Mesendoderm (in vitro differentiated cells): ENCODE measurements at places on chromosomes 12 and 14.
A peak's percentile ranks its signal among the peaks of the same experiment; 100 is the strongest.

- no peak for DNase-seq
These were observed 27.1 kb downstream of the PLEKHG7 start for GRCh38 chr12:92729773-92730305.

DNA sequence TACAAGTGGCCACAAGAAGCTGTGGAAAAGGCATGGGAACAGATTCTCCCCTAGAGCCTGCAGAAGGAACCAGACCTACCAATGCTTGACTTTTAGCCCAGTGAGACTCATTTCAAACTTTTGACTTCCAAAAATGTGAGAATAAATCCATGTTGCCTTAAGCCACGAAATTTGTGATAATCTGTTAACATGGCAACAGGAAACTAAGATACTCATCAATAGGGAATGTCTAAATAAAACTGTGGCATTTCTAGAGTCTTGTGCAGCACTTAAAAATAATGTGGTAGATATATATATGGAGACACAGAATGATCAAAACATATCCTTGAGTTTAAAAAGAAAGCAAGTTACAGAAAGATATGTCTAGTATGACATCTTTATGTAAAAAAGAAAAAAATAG, 12.0 kb downstream of the HECTD4 start:
- DNase-seq, result no peak

GRCh38 chr12:103901518-103902173, 28.6 kb upstream of the HSP90B1 start:
- no peak for DNase-seq

GRCh38 chr12:16789204-16789790, 183.3 kb upstream of the LMO3 start:
- DNase-seq, result peak; percentile 26

DNA sequence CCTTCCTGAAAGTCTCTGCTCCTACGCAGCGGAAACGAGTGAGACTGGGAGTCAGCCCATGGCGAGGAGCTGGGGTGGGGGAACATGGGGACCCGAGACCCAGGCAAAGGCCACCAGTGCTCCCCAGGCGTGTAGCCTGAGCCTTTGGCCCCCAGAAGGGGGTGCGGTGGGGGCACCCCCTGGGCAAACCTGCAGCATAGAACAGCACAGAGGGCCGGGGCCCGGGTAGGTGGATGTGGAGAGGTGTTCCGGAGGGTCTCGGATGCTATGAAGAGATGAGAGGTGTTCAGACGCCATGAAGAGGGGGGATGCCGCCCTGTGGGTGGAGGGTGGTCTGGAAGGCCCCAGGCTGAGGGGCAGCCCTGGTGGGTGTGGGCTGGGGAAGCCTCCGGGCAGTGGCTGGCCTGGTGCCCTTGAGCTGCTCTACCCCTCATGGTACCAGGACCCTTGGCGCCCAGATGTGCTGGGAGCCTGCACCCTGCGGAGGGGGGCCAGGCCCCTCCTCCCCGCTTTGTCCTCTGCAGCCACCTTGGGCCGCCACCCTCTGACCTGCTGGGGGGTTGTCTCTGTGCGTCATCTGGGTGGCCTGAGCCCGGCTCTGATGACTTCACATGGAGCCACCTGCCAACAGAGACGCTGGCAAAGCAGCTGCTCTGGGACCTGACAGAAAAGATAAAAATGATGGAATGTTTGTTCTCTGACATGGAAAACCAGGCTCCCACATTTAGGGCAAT, 83.4 kb downstream of the KIF26A start:
- DNase-seq, result no peak

- no peak for DNase-seq
These were observed 382.3 kb downstream of the ALG10 start for GRCh38 chr12:34404377-34405285.

GRCh38 chr12:78719721-78720120, 144.9 kb upstream of the SYT1 start:
- no peak for DNase-seq

- DNase-seq, result no peak
These were observed 204.4 kb downstream of the SLC25A21 start for GRCh38 chr14:36967892-36968555.

DNA sequence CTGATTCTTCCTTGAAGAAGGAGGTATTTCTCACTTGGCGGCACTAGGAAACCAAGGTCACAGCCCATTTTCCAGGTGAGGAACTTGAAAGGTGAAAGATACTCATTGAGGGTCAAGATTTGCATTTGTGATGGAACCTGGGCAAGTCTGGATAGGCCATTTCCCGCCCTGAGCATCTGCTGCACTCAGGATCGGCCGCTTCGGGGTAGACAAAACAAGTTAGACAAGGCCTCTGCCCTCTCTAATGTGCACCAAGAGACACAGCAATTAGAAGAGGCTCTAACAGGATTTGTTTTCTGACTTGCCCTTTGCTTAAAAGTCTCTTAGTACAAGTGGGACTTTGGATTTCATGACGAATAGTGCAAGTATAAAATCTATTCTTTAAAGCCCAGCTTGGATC, 167.2 kb downstream of the KTN1 start:
- no peak for DNase-seq

DNA sequence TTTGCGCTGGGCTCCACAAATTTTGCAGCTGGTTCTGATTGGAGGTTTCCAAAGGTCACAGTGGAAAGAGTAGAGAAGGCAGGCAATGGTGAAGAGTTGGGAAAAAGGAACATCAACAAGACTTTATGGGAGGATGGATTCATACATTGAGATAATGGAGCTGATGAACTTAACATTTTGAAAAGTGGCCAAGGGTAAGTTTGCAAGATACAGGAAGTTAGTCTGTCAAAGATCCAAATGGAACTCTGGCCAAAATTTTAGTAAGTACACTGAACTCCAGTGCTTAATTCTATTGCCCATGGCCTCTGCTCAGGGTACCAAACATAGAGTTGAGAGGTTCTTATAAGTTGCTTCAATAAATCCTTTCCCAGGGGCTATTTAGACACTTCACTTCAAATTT, 15.6 kb downstream of the CCER1 start:
- DNase-seq, result no peak

DNA sequence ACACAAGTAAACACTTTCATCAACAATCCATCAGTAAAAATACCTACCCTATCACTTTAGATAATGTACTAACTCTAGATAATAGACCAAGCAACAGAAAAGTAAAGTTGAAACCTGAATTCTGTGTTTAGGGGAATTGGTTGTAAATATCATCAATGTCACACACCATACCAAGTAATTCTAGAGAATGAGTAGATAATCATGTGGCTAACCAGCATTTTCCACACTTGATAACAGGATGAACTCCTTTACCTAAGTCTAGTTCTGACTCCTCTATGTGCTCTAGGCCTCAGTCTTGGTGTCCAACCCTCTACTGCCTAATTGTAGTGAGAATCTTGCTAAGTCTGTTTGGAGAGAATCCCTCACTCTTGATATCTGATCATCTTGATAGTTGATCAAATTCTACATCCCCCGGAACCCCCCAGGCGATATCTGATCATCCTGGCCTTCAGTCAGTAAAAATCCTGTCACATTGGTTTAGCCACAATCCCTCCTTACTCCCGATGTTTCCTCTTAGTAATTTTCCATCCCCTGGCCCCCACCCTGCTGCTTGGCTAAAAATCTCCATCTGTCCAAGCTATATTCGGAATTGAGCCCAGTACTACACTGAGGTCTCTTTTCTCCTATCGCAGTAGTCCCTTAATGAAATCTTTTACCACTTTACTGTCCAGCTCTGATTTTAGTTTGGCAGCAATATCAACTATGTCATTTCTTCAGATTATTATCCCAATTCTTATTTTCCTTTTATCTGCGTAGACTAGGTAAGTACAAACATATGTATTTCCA, 3.4 kb upstream of the SLCO1A2 start:
- DNase-seq, result no peak

DNA sequence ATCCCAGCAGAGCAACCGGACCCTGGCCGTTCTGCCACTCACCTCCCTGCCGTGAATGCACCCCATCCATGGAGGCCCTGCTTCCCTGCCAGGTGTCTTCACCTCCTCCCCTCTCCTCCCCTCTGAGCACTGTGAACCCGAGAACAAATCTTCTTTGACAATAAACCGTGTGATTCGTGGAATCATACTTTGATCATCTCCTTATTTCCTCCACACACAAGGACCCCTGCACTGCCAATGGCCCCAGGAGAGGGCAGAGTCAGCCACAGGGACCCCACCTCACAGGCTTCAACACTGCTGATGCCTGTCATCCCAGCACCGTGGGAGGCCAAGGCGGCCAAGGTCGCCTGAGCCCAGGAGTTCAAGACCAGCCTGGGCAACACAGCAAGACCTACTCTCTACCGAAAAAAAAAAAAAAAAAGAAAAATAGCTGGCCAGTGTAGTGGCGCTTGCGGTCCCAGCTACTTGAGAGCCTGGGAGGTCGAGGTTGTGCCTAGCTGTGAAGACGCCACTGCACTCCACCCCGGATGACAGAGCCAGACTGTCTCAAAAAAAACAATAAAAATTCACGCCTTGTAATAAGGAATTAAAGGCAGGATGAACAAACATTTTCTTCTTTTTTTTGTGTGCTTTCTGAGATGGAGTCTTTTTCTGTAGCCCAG, 1.1 kb downstream of the XRCC3 start:
- DNase-seq, result no peak

DNA sequence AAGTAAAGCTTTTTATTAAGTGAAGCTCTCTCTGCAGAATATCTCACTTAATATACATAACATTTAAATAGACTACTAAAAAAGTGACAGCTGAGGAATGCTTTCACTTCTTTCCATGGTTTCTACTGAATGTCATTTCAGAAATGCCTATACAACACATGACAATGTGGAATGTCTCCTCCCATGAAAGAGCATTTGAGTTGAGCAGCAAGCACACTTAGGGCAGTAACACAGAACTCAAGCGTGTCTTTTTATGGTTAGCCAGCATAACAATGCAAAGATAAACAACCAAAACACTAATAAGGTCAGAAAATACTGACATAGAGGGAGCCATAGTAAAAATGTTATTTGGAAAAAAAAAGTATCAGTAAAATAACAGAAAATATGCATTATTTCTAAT, 9.4 kb downstream of the PPP1R12A start:
- no peak for DNase-seq

DNA sequence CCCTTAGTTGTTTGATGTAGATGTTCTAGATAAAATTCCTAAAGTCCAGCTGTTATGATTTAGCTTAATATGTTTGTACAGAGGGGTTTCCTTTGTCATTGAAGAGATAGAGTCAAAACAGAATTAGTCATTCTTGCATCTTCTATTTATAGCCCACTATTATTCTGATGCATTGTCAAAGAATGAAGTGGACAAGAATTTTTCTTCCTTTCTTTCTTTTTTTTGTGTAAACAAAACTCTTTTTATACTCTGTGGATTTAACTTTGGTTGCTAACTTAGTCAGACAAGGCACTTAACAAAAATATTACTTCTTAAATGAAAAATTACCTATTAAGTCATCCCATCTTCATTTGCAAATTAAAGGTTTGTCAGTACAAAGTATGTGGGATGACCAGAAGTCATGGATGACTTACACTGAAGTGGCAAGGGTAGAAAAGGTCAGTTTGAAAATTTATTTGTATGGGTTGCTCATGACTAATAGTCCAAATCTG, 215.6 kb upstream of the DDHD1 start:
- no peak for DNase-seq

DNA sequence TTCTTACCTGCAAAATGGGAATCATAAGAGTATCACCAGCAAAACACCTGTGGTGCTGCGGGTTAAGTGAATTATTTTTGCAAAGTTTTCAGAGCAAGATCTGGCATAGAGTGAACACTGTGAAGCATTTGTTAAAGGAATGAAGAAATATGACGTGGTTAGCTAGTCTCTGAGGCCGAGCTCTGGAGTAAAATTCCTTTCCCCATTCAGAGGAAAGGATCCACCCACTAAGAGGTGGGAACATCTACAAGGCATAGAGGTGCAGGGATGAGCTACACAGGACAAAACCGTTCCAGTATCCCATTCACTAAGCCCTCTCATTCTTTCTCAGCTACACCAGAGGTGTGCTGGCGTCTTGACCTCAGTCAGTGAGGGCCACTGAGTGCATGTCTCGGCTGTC, 48.5 kb downstream of the JAG2 start:
- DNase-seq, result no peak

DNA sequence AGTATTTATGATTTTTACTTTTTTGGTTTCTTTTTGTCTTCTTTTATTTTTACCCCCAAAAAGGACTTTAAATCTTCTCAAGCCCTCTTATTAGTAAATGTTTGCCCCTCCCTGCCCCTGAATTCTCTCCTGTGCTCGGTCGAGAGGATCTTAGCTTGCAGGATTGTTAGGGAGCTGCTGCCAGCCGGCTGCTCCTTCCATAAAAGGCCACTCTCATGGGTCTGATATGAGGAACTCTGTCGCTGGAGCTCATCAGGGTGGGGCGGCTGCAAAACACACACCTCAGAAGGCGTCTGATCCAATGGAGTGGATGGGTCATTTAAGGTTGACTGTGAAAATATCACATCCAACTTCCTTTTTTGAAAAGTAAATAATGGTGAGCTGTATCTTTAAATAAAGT, 8.5 kb downstream of the LTBR start:
- no peak for DNase-seq

GRCh38 chr12:27385766-27386564, 53.3 kb downstream of the BMAL2 start:
- peak; percentile 30 for DNase-seq

DNA sequence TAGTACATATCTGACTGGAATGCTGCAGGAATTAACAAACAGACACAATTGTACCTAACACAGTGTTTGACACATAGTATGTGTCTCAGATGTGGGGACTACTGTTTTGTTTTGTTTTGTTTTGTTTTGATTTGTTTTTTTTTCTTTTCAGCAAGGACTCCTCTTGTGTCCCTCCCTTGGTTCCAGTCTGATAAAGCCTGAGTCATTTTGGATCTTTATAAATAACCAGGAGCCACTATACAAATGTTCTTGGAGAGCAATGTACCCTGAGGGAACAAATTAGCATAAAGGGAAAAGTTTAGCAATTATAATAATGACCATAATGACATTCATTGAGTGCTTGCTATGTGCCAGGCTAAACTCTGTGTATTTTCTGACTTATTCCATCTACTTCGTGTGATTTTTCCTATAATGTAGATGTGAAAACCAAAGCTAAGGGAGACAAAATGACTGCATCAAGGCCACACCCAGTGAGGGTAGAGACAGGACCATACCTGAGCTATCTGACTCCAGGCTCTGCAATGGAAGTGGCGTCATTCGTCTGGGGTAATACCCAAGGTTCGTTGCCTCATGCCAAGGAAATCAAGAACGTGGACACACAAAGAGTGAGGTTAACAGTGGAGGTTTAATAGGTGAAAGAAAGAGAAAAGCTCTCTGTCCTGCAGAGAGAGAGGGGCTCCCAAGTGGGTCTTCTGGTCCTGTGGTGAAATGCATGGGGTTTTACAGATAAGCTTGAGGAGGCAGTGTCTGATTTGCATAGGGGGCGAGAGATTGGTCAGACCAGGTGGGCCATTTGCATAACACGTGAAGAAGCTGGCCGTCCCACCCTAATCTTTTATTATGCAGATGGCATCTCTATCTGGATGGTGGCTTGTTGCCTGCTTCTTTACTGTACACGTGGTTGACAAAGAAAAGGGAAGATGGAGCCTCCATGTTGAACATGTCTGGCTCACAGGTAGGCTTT, 285.5 kb upstream of the SFSWAP start:
- no peak for DNase-seq

- peak; percentile 37 for DNase-seq
These were observed 48.7 kb upstream of the PLXNC1 start for GRCh38 chr12:94099632-94100031.

GRCh38 chr12:61870658-61871484, 389.3 kb upstream of the USP15 start:
- no peak for DNase-seq

GRCh38 chr12:127300075-127300474, 966.9 kb upstream of the TMEM132C start:
- no peak for DNase-seq

- peak; percentile 77 for DNase-seq
These were observed 214.9 kb downstream of the CNTN1 start for GRCh38 chr12:40907115-40907527.
